Keratinocyte (primary cell): ENCODE measurements at places on chromosomes 13 and 19.

GRCh38 chr13:66443926-66444325, 786.2 kb downstream of the PCDH9 start:
- no peak for DNase-seq

DNA sequence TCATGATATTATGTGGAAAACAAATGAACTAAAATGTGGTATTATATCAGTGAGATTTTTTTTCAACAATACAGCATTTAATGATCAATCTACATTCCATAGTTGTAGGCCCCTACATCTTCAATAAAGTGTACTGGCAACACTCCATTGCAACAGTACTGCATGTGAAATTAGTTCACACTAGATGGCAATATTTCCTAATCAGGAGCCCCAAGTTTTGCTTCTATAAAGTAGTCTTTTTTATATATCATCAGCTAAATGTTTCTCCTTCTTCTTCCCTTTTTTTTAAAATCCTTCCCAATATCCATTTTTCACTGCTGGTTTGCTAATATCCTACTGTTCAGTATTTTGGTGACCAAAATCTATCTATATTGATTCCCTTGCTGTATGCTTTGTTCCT, 528.3 kb upstream of the ATXN8OS start:
- DNase-seq: no peak

DNA sequence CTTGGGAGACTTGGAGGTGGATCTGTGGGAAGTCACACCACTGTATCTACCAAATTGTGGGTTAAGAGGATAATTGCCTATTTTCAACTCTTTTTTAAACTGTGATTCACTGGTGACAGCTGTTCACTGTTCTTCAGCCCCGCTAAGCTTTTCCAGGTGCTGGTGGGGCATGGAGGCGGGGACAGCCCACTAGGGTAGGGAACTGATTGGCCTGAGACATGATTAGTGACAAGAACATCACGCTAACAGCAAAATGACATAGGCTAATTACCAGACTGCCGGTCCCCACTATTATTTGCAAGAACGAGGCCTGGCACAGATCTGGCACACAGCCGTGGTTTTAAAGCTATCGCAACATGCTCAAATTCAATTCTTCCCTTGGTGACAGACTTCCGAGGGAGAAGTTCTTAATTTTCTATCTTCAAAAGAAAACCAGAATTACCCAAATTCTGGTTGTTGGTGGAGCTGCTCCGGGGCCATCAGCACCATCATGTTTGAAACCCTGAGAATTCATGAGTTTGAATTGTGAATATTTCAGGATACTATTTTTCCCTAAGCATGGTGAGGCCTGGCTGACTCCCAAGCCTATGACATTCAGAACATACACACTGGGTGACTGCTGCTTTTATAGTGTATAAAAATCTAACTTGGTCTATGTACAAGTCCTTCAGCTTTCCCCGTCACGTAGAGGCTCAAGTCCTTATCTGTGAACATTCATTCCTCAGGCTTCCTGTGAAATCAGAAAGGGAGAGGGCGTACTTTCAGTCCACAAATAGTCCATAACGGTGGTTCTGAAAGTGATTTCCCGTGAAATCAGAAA, 17.9 kb downstream of the DOCK9 start:
- no peak for DNase-seq

- no peak for DNase-seq
Measured at GRCh38 chr19:41296433-41296871, 13.5 kb upstream of the CCDC97 start.

GRCh38 chr13:109941221-109941620, 154.8 kb upstream of the IRS2 start:
- DNase-seq: no peak

GRCh38 chr13:37306778-37307544, 201.5 kb upstream of the CSNK1A1L start:
- DNase-seq: peak; percentile 77

DNA sequence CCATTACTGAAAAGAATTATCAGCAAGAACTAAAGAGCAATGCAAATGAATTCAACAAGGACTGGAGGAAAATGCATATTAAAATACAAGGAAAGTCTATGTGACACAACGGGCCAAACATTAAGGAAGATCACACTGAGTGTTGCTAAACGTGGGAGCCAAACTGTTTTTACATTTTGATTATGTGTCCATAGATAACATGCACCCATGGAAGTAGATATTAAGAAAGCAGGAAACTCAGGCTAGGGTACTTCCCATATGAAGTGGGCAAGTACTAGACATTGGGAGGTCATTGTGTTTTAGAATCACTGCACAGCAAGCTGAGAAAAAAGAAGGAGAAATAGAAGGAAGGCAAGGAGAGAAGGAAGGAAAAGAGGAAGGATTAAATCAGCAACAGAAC, 161.8 kb downstream of the KCTD12 start:
- DNase-seq: no peak
